ENCODE measurements at places on chromosomes 1 and 21. TPM values are rescaled to one million over a fixed set of nuclear protein-coding genes. Genes with fewer than 3 reads are reported as not detected.

Gene MYOG
- total RNA-seq: not detected

Gene SPAG17
- total RNA-seq: 1.7 TPM

Gene IVL
- 0.43 TPM for total RNA-seq

Gene F13B
- not detected for total RNA-seq

Gene GBP4
- not detected for total RNA-seq

Gene ANGPTL1
- total RNA-seq: not detected

Gene TFF1
- total RNA-seq: not detected

Gene KRTAP19-1
- total RNA-seq: not detected

Gene CELA2A
- not detected for total RNA-seq

Gene RAP1GAP
- total RNA-seq: 1.2 TPM

Gene GPR37L1
- total RNA-seq: not detected

Gene LCE3D
- total RNA-seq: not detected
